ENCODE measurements at places on chromosomes 1 and 21. TPM values are rescaled to one million over a fixed set of nuclear protein-coding genes. Genes with fewer than 3 reads are reported as not detected.

The CELA2A gene
- total RNA-seq, result not detected

DNA sequence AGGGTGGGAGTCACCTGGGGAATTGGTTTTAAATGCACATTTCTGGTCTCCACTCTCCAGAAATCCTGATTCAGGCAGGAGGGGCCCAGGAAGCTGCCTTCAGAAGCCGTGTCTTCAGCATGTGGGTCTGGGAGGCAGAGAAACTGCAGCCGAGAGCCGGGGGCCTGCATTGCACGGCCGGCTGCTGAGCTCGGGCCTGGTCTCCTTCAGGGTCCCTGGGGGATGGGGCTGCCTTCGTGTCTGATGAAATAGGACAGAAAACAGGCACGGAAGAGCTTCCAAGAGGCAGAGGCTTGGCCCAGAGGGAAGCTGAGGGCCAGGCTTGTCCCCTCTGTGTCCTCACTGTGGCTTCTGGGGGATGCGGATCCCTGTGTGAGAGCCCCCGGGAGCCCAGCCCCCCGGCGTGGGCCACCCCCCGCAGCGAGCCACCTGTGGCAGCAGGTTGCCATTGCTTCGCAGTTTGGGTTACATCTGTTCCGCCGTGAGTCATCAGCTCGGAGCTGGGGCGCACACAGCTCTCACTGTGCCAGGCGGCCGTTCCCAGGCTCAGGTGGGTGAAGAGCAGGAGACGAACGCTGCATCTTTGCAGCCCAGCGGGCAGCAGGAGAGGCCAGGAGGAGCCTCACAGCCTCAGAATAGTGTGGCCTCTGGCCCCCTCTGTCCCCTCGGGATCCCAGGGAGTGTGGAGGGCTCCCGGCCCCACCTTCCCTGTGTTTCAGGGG is 72.4 kb downstream of the AJAP1 start:
- no peak for DNase-seq

The B3GALT5 gene
- total RNA-seq, result 0.41 TPM

DNA sequence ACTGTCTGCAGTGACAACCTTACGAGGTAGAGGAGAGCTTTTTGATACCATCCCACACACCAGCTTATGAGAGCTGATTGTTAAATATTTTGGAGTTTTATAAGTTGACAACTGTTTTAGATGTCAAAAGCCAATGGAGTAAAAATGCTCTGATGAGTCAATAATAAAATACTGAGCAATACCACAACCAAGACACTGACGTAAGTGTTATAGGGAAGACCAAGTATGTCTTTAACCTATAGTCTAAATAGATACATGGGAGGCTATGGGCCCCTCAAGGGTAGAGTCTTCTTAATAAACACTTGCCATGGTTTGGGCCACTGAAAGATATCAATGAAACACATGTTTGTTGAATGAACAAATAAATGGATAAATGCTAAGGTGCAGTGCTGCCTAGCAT is 49.2 kb downstream of the DUSP10 start:
- no peak for DNase-seq

- no peak for DNase-seq
Observed at GRCh38 chr1:153122831-153123421, 9.6 kb upstream of the SPRR2F start.

Measured in frontal cortex (tissue), 4 donors.